ENCODE measurements at places on chromosomes 16 and 17.
A peak's percentile ranks its signal among the peaks of the same experiment; 100 is the strongest.

- peak; percentile 44 for DNase-seq
Measured at GRCh38 chr16:75483222-75483621, 12.0 kb downstream of the CHST6 start.

- peak; percentile 67 for DNase-seq
Measured at GRCh38 chr16:10180771-10181163, 1.5 kb downstream of the GRIN2A start.

- DNase-seq, result no peak
Measured at GRCh38 chr16:901149-901548, 69.6 kb downstream of the LMF1 start.

DNA sequence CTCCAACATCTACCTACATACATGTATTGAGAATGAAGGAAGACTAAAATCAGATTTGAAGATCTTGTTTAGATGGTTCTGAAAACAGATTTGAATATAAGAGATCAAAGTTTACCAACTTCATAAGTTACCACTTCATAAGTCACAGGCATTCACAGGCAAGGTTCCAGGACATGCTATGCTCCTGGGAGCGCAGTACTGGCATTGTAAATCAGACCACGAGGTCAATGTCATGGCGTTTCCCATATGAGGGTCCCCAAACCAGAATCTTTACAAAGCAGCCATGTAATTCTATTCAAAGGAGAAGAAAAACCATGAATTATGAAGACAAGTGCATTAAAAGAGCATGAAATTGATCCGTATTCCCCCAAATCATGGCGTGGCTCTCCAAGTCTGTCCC is 3.0 kb downstream of the CDH11 start:
- DNase-seq, result no peak

DNA sequence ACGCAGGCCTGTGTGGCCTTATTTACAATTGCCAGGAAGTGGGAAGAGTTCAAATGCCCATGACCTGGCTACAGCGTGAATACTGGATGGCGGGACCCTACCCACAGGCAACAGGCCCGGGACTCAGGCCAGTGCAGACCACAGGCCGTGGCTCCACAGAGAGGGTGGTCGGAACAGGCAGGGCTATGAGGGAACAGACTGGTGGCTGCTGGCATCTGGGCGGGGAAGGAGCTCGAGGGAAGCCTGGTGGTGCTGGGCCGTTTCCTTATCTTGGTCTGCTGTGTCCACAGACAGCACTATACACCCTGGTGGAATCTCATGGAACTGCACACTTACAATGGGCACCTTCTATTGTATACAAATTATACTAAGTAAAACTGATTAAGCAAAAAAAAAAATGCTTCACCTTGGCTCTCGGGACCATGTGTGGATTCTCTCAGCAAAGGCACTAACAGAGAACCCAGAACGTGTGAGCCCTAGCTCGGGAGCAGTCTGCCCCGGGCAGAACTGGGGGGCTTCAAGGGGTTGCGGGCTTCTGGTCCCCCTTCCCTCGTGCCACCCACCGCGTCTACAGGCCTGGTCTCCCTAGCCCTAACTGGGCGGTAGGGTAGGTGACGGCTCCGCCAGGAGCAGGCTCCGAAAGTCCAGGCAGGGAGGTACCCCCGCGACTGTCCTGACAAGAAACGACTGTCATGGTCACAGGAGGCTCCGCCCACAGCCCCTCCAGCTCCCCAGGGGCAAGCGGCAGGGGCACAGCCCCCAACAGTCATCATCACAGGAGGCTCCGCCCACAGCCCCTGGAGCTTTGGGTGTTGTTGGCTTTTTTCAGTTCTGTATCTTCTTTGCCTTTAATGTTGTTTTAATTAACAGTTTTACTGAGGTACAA is 21.8 kb downstream of the CEP131 start:
- no peak for DNase-seq

DNA sequence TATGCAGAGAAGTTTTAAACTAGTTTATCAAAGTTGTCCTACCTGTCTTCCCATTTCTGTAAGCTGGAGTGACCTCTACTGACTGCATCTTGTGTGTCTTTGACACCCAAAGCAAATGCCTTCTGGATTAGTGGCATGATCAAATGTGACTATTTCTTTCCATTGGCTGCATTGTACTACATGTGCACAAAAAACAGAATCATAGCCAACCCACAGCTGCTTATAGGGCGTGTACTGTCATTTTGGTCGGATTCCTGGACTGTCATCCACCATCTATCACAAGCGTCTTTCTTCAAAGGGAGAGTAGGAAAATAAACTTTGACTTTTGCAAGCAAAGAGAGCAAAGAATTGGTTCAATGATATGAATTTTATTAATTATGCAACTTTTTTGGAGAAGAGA is 310.6 kb downstream of the MAP2K6 start:
- DNase-seq, result no peak

DNA sequence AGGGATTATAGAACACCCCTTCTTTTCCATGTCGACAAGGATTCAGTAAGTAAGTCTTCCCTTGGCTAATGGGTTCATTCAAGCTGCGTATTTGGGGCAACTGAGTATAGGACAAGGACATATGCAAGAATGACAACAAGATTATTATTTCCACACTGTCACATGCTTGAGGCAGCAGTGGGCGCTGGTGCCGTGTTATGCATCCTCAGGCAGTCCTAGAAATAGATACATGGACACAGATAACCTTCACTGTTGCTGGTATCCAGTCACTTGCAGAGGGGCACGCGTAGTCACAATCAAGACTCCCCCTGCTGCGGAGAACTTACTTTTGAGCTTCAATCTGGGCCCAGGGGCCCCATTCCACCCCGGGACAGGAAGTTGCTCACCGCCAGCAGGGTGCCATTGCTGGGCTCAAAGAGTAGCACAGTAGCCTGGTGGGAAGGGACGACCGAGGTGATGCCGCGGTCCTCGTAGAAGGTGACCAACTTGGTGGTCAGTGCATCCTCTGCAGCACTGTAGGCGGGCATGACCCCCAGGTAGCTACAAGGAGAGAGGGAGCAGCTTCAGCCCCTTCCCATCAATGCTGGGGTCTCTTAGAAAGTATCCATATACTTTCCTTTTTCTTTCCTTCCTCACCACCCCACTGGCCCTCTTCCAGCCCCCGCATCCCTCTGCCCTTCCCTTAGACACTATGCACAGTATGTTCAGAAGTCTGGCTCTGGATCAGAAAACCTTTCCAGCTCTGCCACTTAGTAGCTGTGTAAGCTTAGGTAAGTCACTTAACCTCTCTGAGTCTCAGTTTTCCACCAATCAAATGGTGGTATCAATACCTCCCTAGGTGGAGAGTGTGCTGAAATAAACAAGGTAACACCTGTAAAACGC is 804 bp downstream of the CRYM start:
- DNase-seq, result no peak

DNA sequence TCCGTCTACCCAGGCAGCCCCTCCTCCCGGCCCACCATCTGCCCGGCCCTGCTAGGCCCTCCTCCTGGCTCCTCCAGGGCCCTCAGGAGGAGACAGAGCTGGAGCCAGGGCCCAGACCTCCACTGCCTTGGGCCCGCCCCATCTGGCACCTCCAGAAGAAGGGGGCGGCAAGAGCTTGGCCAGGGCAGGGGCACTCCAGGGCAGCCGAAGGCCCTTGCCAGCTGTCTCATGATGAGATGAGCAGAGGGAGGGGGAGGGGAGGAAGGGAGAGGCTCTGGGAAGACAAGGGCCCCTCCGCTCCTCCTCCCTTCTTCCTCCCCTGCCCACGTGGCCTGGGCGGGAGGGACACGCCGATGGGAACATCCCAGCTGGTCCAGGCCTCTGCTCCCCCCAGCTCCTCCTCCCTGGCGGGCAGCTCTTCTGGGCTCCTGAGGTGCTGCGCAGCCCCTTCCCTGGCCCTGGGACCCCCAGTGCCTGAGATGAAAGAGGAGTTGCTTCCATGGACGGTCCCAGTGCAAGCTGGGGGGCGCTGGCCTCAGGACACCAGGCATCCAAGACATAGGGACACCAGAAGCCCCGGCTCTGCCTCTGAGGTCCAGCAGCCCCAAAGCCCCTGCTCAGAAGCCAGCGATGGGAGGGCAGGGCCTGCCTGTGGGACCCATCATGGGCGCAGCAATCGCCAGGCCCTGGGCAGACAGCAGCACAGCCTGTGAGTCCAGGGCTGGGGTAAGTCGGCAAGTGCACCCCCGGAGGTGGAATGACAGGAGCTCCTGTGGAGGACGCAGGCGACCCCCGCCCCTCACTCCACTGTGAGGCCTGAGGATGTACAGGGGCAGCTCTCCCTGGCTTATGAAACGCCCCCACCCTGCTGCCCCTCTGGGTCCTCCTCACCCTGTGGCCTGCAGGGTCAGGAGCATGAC is 23.6 kb upstream of the ENPP7 start:
- DNase-seq, result no peak

GRCh38 chr16:565419-566330 is 1.1 kb upstream of the NHLRC4 start:
- no peak for DNase-seq

- peak; percentile 73 for DNase-seq
Measured at GRCh38 chr16:3654249-3654991, at the start of gene DNASE1. TSS of gene DNASE1 (plus strand) at chr16:3654691. CDS start at chr16:3655374, 683 bp downstream.

DNA sequence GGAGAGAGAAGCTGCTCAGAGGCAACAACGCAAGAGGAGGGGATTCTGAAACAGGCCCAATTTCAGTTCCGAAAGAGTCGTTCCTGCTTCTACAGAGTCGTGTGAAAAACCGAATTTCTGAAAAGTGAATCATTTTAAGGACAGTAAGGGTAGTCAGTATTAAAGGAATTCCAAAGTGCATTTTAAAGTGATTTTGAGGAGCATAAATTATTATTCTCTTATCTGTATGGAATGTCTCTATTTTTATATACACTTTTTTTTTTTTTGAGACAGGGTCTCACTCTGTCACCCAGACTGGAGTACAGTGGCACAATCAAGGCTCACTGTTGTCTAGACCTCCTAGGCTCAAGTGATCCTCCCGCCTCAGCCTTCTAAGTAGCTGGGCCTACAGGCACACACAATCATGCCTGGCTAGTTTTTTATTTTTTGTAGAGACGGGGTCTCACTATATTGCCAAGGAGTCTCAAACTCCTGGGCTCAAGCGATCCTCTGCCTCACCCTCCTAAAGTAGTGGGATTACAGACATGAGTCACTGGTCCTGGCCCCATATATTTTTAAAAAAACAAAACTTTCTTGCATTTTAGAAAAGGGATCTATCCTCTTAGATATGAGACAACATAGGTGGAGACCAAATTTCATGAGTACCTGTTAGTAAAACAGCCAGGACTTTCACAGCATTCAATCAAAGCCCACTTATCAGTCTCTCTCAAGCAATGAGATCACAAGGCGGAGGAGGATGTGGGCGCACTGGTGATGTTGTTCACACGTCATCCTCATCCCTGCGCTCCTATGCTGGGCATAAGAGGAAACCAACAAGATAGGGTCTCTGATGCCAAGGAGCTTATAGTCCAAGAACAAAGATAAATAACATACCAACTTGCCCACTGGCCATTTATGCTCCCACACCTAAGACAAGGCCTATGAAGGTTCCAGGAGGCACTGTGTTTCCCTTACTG is 53.2 kb downstream of the SMG6 start:
- DNase-seq, result no peak

GRCh38 chr17:63425483-63425882 is 20.6 kb downstream of the CYB561 start:
- peak; percentile 70 for DNase-seq

- DNase-seq, result no peak
Measured at GRCh38 chr17:50605429-50605828, 29.3 kb upstream of the ABCC3 start.

DNA sequence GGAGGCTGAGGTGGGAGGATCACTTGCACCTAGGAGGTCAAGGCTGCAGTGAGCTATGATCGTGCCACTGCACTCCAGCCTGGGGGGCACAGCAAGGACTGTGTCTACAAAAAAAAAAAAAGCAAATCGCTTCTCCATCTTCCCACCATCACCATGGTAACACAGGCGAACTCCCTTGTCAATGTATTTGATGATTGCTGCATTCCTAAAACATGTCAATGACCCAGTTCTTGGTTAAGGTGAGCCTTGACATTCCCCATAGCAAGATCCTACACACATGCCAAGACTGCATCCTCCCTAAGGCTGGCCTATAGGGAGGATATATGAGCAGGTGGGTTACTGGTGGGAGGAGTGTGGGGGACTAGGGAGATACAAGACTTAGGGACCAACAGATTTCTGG is 12.2 kb downstream of the CNTNAP1 start:
- no peak for DNase-seq

- DNase-seq, result no peak
Measured at GRCh38 chr17:44636562-44636961, 19.7 kb upstream of the MEIOC start.

- no peak for DNase-seq
Measured at GRCh38 chr16:69243479-69243878, 56.5 kb downstream of the SNTB2 start.

GRCh38 chr17:59762049-59762823 is 54.8 kb downstream of the VMP1 start:
- DNase-seq, result no peak

GRCh38 chr17:22273308-22273707 is 581.0 kb downstream of the KCNJ18 start:
- peak; percentile 54 for DNase-seq

GRCh38 chr17:3905017-3905520 is 11.2 kb downstream of the P2RX1 start:
- no peak for DNase-seq

GRCh38 chr17:73749337-73749823 is 105.1 kb upstream of the SDK2 start:
- DNase-seq, result no peak

GRCh38 chr17:55549140-55549539 is 37.9 kb upstream of the SMIM36 start:
- DNase-seq, result no peak

Measured in upper lobe of right lung (tissue), 1 donor.